A549 (cell line): ENCODE measurements at places on chromosomes 1 and 21.

DNA sequence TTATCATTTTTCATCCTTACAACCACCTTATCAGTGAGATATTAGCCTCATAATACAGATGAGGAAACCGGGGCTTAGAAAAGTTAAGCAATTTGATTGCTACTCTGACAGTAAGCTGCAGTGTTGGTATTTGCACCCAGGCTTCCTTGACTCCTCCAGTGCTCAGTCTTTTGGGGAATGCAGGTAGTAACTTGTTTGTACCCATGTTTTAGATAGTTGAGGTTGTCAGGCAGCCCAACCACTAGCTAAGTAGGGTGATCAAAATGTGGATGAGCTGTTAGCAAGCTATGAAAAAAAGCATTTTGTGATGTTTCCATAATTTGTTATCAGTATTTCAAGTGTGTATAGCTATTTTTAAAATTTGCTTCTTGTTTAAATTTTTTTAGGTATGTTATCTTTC is 80.8 kb downstream of the SASS6 start:
- no peak for DNase-seq

DNA sequence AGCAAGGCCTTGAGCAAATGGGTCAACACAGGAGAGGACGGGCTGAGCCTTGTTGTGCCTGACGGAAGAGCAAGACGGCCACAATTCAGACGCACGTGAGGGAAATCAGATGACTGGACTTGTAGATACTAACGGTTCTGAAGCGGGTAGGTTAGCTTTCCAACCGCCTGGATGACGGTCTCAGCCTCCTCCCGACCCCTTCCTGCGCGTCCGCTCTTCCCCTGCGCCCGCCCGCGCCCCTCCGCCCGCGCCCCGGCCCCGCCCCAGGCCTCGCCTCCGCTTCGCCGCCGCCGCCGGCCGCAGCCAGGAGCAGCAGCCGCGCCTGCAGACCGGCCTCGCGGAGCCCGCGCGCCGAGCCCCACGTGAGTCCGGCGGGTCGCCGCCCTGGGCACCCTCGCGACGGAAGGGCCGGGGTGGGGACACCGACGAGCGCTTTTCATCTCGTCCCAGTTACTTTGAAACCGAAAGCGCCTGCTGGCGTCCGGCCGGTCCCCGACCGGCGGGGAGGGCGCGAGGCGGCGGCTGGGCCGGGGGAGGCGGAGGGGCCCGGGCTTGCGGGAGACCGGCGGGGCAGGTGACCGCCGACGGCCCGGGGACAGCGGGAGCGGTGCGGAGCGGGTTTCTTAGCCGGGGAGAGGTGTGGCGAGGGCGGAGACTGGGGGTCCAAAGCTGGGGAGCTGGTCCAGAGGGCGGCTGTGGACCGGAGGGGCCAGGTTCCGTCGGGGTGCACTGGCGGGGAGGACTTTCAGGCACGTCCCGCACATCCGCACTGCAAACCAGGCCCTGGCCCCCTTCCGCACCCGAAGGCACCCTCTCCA is at the start of gene TRAF5:
Gene TRAF5 (plus strand): TSS at position 306 of the 818 bp plus-strand sequence. CDS start 26,407 bp downstream, outside the sequence.
- DNase-seq: peak; percentile 37

- DNase-seq: no peak
Measured at GRCh38 chr1:34054920-34055319, 110.1 kb downstream of the CSMD2 start.

- no peak for DNase-seq
Measured at GRCh38 chr1:206742719-206743383, 27.7 kb upstream of the IL19 start.

- no peak for DNase-seq
Measured at GRCh38 chr1:58879464-58879863, 95.6 kb upstream of the JUN start.

- no peak for DNase-seq
Measured at GRCh38 chr1:11961230-11961629, 19.0 kb upstream of the MFN2 start.
